ENCODE measurements at places on chromosomes 2 and 18.

GRCh38 chr2:83006961-83007360, 1452.1 kb downstream of the SUCLG1 start:
- DNase-seq: no peak

GRCh38 chr2:236848501-236848900, 237.2 kb upstream of the COPS8 start:
- no peak for DNase-seq

DNA sequence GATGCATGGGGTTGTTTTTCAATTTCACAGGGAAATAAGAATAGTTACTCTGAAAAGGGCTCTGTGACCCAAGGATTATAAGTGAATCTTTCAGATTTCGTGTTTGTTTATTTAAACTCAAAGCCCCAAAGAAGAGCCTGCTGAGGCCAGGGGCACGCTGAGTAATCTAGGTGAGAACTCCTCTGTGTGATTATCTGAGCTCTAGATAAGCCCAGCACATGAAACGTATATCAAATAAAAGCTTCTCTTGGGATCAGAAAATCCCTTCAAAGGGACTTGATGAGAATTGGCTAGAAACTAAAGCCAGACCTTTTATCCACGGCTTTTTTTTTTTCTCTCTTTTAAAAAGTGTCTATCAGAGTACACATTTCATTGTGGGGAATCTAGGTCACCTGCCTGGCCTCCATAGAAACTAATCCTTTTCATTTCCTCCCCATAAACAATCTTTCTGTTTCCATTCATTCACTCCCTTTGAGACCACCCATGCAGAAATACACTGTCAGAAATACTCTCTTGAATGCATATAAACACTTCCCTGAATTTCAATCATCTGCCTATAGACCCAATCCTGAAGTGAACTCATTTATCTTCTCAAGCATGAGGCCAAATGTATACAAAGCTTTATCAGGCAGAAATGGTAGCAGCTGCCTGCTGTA, 137.4 kb downstream of the RIT2 start:
- DNase-seq: no peak

DNA sequence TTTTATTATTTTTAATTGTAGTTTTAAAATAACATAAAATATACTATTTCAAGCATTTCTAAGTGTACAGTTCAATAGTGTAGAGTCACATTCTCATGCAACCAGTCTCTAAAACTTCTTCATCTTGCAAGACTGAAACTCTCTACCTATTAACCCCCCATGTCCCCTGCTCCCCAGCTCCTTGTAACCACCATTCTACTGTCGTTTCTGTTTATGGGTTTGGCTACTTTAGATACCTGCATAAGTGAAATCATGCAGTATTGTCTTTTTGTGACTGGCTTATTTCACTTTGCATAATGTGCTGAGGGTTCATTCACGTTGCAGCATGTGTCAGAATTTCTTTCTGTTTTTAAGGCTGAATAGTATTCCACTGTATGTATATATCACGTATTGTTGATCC, 139.4 kb downstream of the SMAD7 start:
- no peak for DNase-seq

DNA sequence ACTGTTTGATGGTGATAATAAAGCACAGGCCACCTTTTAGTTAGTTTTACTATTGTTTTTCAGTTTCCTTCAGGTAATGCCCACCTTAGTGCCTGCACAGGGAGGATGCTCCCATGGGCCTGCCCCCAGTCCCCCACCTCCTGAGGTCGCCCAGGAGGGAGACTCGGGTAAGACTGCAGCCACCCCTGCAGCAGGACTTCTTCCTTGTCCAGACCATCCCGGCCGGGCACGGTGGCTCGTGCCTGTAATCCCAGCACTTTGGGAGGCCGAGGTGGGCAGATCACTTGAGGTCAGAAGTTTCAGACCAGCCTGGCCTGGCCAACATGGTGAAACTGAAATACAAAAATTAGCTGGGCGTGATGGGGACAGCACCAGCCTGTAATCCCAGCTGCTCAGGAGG, 68.1 kb upstream of the TANC1 start:
- DNase-seq: no peak

DNA sequence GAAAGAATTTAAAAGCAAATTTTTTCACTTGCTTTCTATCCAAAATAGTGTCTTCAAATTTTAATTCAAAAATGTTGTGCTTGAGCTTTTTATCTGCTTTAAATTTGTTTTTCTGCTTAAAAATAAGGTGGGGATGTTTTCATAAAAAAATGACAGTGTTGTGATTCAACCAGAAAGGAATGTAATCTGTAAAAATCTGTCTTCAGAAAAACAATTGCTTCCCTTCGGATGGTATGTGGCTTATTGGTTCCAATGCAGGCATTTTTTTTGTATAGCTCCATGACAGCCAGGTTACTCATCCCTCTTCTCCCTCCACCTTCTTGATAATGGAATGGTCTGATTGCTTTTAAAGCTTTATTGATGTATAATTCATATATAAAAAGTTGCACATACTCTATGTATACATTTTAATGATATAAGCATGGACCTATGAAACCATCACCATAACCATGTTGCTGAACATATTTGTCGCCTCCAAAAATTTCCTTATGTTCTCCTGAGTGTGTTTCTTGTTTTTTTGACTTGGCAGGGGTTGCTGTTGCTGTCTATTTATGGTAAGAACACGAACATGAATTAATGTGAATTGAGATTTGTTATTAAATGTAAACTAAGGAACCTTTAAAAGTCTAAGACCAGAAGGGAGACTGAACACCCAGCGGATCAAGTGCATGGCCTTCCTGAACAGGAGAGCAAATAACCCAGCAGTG, 363.7 kb upstream of the SPHKAP start:
- DNase-seq: no peak

- no peak for DNase-seq
Measured at GRCh38 chr2:106517329-106517728, 30.2 kb downstream of the CD8B2 start.

- DNase-seq: no peak
Measured at GRCh38 chr2:146874260-146874658, 970.6 kb upstream of the ACVR2A start.

GRCh38 chr2:204881655-204882054, 336.4 kb downstream of the PARD3B start:
- DNase-seq: no peak

- no peak for DNase-seq
Measured at GRCh38 chr2:207142461-207142860, 23.3 kb downstream of the KLF7 start.

DNA sequence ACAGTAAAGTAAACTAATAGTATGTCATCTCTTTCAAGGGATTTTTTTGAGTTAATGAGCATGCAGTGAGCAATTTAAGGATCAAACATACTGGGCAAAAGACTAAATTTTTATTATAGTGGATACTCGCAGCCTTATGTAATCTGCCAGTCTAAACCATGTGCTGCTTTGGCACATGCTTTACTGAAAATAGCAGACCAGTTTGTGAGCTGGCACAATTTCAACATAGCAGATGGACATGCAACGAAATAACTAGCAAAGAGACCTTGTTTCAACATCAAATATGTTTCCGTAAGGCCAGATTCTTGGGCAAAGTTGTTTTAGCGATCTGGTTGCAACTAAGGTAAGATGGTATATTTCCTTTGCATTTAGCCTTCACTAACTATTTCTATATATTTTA, 807.3 kb downstream of the NR4A2 start:
- no peak for DNase-seq

GRCh38 chr2:145157741-145158591, 638.0 kb upstream of the ZEB2 start:
- DNase-seq: no peak

DNA sequence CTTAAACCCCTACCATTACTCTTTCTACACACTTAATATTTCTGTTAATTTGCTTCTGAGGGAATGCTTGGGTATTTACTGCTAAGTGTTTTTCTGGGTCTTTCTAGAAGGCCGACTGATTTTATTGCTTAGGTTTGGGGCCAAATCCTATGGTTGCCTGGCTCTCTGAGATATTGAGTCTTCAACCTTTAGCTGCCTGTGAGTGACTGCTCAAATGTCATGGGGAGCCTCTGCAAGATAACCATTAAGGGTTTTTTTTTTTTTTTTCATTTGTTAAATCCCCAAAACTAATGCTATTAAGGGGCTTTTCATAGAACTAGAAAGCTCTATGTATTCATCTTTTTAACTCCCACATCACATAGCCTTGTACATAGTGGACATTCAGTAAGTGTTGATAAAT, 5.0 kb downstream of the OSBPL6 start:
- DNase-seq: no peak

GRCh38 chr2:236946871-236947270, 138.8 kb upstream of the COPS8 start:
- peak; percentile 2 for DNase-seq

DNA sequence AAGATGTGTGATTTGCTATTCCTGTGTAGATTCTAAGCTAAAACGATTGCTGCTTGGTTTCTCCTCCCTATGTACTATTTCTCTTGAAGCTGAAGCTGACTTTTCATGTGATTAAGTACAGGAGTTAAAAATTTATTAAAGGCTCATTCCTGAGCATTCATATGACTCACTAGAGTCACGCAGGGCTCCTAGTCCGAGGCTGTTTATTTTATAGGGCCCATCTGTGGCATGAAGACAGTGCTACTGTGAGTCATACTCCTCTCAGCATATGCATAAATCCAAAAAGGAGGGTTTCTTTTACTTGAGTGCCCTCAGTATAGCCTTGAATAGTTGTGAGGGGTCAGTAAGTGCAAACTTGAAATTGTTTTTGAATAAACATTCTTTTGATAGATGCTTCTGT, 378.8 kb downstream of the PTPRM start:
- no peak for DNase-seq

DNA sequence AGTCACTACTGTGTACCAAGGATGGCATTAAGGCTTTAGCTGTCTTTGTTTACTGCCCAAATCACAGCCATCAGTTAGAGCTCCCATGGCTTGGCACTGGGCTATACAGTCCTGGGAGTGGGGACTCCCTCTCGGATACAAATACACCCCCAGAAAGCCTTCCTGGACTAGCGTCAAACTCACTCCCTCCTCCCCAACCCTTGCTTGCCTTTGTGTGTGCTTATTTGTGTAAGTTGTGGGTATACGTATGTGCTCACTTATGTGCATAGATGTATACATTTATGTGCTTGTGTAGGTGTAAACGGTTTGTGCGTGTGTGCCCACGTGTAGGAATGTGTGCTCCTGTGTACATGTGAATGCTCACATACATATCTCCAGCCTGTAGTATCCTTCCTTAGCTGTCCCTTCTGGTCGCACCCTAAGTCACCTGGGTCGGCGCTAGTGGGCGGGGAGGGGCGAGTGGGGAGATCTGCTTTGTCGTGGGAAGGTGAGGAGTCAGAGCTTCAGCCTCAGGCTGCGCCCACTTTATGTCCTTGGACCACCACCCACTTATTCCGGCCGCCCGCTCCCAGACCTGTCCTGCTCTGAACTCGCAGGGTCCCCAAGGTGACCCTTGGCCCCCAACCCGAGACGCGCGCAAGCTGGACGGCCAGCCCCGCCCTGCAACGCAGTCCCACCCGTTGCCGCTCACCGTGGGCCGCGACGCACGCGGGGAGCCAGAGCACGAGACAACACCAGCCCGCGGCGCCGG, 461 bp downstream of the PRADC1 start:
- DNase-seq: no peak

- DNase-seq: no peak
Measured at GRCh38 chr2:204754898-204755297, 209.6 kb downstream of the PARD3B start.

DNA sequence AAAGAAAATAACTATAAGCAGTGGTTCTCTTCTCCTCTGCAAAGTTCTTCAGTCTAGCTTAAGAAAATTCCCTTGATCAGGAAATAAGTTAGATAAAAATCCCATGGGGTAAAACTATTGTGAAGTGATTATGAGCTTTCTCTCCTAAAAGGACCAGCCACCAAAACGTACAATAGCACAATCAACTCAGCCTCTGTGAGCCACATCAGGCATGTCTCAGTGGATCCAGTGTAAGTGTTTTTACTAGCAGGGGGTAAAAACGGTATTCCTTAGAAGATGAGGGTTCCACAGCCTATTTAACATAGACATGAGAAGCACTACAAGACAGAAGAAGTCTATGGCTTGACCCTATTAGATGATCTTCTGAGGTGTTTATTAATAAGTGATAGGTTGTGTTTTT, 503.2 kb downstream of the PIK3C3 start:
- no peak for DNase-seq

- no peak for DNase-seq
Measured at GRCh38 chr2:204730603-204731002, 185.3 kb downstream of the PARD3B start.

- DNase-seq: no peak
Measured at GRCh38 chr2:46913471-46914381, 1.9 kb downstream of the MCFD2 start.

- DNase-seq: no peak
Measured at GRCh38 chr2:215028231-215028630, 110.2 kb downstream of the ABCA12 start.

- DNase-seq: no peak
Measured at GRCh38 chr2:17793803-17794354, 22.4 kb upstream of the MSGN1 start.

GRCh38 chr2:200130762-200131166, 175.4 kb downstream of the MAIP1 start:
- DNase-seq: no peak

- DNase-seq: no peak
Measured at GRCh38 chr2:53317861-53318260, 449.7 kb upstream of the CHAC2 start.

GRCh38 chr2:148582679-148583511, 61.7 kb upstream of the EPC2 start:
- no peak for DNase-seq

GRCh38 chr2:1670636-1671035, 73.7 kb downstream of the PXDN start:
- DNase-seq: no peak

Data from central memory CD8-positive, alpha-beta T cell (primary cell).